Fibroblast of skin of right quadriceps (primary cell): ENCODE measurements at places on chromosomes 5 and 9.

DNA sequence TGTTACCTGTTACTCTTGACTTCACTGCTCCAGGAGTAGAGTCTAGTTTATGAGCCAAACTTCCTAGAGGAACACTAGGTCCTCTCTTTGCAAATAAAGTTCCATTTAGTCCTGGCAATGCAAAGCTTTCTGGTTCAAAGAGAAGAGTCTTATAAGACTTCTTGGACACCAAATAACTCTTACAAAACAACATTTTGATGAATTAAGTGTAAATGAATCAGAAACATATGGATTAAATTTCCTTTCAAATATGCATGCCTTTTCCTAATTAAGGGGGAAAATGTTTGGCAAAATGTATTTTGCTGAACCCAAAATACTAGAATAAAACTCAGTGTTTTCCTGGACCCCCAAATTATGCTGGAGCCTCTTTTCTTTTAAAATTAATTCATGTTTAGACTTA, 388.0 kb downstream of the FGF10 start:
- no peak for DNase-seq

DNA sequence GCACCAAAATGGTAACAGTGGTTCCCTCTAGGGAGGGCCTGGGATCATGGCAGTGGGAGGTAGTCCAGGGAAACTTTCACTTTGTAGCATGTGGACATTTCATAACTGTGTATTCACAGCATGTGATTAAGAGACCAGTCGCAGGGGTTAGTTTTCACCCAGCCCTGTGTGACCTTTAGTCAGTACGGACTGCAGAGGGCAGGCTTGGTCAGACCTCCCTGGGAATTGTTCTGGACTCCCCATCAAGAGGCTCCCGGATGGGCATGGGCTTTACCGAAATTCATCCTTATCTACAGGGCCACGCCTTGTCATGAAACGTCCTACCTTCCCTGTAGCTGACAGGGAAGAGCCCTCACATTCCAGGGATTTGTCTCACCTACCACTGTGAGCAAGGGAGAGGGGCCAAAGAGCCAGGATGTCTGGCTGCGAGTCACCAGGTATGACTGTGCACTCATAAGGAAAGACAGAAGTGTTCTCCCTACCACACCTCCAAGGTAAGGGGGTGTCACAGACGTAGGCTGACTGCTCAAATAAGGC, 19.9 kb downstream of the GPX3 start:
- DNase-seq, result no peak

DNA sequence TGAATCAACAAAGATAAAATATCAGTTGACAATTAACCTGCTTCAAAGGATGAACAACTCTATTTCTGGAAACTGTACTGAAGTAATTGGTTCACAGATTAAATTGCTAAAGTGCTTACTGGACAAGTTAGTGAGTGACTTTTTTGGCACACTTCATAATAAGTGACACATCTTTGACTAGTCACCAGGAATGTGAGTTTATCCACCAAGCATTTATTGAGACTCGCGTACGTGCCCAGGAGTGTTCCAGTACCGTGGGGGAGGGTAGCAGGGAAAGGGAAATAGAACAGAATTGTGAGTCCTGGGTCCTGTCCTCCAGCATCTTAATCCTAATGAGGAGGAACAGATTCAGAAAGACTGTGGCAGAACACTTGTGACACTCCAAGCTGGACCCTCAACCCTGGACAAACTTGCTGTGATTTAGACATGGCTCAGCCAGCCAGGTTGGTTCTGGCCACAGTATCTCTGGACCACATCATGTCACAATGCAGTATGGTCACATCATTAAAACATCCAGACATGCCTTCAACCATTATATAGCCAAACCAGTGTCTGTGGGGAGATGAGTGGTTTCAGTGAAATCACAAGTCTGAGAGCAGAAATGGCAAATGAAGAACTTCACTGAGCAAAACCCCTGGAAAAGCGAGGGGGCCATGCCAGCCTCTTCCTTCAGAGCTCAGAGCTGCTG, 623.1 kb downstream of the BNC2 start:
- peak; percentile 88 for DNase-seq

DNA sequence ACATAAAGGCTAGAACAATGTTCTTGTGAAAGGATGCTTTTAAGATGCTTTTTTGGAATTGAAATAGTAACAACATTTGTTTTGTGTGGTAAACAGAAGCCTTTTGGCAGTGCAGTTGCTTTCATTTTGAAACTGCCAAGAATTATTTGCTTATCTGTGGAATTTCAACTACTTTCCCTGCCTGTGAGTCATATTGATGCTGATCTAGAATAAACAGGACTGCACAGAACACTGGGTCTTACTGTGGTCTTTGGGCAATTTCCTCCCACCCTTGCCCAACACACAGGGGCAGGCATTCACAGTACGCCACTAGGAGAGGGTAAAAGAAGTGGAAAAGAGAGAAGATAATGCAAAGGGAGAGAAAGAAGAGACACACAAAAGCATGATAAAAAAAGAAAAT, 483.7 kb downstream of the ELAVL2 start:
- peak; percentile 14 for DNase-seq

GRCh38 chr5:178454821-178455479, 135.2 kb downstream of the COL23A1 start:
- DNase-seq, result no peak

GRCh38 chr5:147483961-147484707, 25.7 kb downstream of the DPYSL3 start:
- peak; percentile 99 for DNase-seq
